HepG2 (cell line): ENCODE measurements at places on chromosomes 6 and 20. TPM values are rescaled to one million over a fixed set of nuclear protein-coding genes. Genes with fewer than 3 reads are reported as not detected.

DNA sequence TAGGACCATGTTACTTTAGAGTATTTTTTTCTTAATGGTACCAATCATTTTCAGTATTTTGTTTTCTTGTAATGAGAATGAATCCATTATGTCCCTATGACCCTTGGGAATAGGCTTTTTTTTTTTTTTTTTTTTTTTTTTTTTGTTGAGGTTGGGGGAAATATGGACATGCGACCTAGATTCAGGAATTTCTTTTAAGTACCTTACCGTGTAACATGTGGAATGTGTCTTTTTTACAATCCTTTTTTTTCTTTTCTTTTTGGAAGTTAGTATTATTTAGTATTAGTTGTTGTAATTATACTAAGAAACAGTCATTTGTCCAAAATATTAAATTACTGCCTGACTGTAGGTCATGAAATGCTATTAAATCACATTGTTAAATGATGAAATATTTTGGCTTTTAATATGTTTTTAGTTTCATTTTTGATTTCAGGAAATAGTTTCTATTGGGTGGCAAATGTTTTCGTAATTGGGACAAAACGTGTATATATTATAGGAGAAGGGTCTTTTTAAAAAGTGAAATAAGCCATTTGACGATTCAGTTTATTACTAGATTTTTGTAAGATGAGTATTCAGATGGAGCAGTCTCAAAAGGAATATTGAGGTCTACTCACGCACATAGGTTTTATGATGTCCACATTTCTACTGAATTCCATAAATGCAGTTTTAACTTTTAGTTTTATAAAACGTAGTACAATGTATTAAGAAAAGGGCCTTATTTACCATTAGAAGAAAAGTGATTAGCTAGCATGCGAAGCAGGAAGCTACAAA is 4.9 kb downstream of the ARID1B start:
- H3K27me3 ChIP-seq = no peaks in the 10 kb centered on the region
- peaks cover 46% of the 10 kb centered on the region for H3K4me1 ChIP-seq
- DNase-seq = no peak
- peak overlapping the region; percentile 93; the same call in 1 of the 2 replicates for H3K4me3 ChIP-seq
- peaks cover 10% of the 10 kb centered on the region for H3K36me3 ChIP-seq

DNA sequence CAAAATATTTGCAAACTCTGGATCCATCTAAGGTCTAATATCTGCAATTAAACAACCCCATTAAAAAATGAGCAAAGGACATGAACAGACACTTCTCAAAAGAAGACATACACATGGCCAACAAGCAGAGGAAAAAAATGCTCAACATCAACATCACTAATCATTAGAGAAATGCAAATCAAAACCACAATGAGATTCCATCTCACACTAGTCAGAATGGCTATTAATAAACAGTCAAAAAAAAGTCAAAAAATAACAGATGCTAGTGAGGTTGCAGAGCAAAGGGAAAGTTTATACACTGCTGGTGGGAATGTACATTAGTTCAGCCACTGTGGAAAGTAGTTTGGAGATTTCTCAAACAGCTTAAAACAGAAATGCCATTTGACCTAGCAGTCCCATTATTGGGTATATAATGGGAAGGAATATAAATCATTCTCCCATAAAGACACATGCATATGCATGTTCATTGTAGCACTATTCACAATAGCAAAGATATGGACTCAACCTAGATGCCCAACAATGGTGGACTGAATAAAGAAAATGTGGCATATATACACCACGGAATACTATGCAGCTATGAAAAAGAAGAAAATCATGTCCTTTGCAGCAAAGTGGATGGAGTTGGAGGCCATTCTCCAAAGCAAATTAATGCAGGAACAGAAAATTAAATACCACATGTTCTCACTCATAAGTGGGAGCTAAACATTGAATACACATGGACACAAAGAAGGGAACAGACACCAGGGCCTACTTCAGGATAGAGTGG is 9.1 kb downstream of the ZNFX1 start:
- H3K36me3 ChIP-seq = peaks cover 74% of the 10 kb centered on the region
- no peaks in the 10 kb centered on the region for H3K27me3 ChIP-seq
- DNase-seq = no peak
- H3K4me3 ChIP-seq = no peak overlapping the region
- H3K4me1 ChIP-seq = peaks cover 46% of the 10 kb centered on the region

GRCh38 chr20:24987244-24987643 is 5.3 kb downstream of the APMAP start:
- H3K4me1 ChIP-seq = peaks cover 85% of the 10 kb centered on the region
- no peaks in the 10 kb centered on the region; the same call in 2 of the 3 replicates for H3K27me3 ChIP-seq
- no peak overlapping the region; the same call in 1 of the 2 replicates for H3K4me3 ChIP-seq
- peaks cover 4% of the 10 kb centered on the region for H3K36me3 ChIP-seq

GRCh38 chr20:6783752-6784151 is 16.3 kb downstream of the BMP2 start:
- no peaks in the 10 kb centered on the region for H3K36me3 ChIP-seq
- no peaks in the 10 kb centered on the region; the same call in 1 of the 2 replicates for H3K27me3 ChIP-seq
- no peaks in the 10 kb centered on the region for H3K4me1 ChIP-seq
- DNase-seq = no peak
- no peak overlapping the region for H3K4me3 ChIP-seq

SASH1 gene
- polyA plus RNA-seq = 6.7 and 7.5 TPM in 2 replicates

DNA sequence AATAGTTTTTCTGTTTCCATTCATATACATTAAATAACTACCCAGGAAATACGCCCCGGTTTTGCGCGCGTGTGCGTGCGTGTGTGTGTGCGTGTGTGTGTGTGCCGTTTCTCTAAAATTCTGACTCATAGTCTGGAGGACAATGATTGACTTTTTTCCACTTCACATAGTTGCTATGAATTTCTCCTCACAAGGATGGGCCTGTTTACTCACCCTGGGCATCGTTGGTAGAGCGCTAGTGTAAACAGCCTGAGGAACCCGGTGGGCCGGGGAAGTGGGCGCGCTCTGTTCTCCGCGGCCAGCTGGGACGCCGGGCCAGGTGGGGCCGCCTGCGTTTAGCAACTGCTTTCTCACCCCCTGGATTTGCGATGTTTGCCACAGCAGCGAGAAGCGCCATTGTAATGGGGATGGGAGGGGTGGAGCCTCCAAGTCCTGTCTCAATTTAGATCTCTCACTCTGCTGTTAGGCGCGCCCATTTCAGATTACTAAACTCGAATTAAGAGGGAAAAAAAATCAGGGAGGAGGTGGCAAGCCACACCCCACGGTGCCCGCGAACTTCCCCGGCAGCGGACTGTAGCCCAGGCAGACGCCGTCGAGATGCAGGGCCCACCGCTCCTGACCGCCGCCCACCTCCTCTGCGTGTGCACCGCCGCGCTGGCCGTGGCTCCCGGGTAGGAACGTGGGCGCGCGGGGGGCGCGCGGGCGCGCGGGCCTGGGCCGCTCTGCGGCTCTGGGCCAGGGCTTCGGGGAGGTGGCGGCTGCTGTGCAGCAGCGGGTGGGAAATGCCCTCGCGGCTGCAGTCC is at the start of gene CD109:
TSS of gene CD109 (plus strand) at position 585 of the 803 bp plus-strand sequence. CDS start at position 598, 13 bp downstream.
- H3K27me3 ChIP-seq = peaks cover 9% of the 10 kb centered on the region; the same call in 1 of the 3 replicates
- peak within 1 kb of the TSS; percentile 72 for H3K4me3 ChIP-seq
- DNase-seq = peak; percentile 54
- no peaks in the 10 kb centered on the region for H3K36me3 ChIP-seq
- peaks cover 23% of the 10 kb centered on the region for H3K4me1 ChIP-seq

ADGRF1 gene
- not detected in 2 replicates for polyA plus RNA-seq
